ENCODE measurements at places on chromosomes 7 and 10. TPM values are rescaled to one million over a fixed set of nuclear protein-coding genes. Genes with fewer than 3 reads are reported as not detected.

Gene DLX6
- not detected for total RNA-seq

Gene DEPP1
- total RNA-seq: 40.9 TPM

Gene SEC31B
- 8.2 TPM for total RNA-seq

Gene NKX2-3
- not detected for total RNA-seq

Gene VSTM4
- 30.1 TPM for total RNA-seq

Gene RNLS
- total RNA-seq: 14.6 TPM

Gene OR2A2
- total RNA-seq: not detected

Gene SLK
- 80.5 TPM for total RNA-seq

Gene CALN1
- total RNA-seq: 9.8 TPM
